Cerebellar nuclear complex (tissue), 1 donor: ENCODE measurements at places on chromosomes 6 and 20.

GRCh38 chr6:159984268-159984786 is 15.4 kb downstream of the IGF2R start:
- DNase-seq: no peak

DNA sequence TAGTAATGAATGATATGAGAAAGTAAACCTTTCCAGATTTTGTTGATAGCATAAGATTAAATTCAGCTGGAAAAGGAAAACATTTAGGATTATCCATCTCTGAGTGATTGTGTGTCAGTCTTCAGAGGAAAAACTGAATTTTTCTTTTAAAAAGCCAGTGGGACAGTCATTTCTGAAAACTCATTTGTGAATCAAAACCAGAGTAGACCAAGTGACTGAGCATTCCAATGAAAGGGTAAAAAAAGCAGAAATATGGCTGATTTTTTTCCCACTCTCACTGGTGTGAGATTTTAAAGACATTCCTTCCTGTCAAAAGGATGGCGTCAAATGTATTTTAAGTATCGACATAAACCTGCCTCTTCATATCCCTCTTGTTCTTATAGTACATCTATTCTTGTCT is 214.0 kb downstream of the GMPR start:
- DNase-seq: no peak

GRCh38 chr6:13229205-13230085 is 98.9 kb downstream of the TBC1D7 start:
- DNase-seq: no peak

- no peak for DNase-seq
Measured at GRCh38 chr6:49849213-49849907, 17.0 kb downstream of the CRISP1 start.

DNA sequence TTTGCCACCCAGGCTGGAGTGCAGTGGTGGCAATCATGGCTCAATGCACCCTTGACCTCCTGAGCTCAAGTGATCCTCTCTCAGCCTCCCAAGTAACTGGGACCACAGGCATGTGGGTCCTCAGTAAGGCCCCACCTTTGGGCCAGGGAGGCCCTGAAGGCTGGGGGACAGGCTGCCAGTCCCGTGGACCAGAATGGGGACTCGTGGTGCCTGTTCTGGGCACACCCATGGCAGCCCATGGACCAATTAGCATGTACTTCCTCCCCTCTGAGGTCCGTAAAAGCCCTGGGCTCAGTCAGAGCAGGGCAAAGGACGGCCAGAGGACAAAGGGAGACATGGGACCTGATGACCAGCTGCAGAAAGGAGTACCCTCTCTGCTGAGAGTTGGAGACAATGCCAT is 1590.8 kb downstream of the KHDRBS2 start:
- DNase-seq: no peak

GRCh38 chr6:140663772-140664171 is 1289.3 kb upstream of the CITED2 start:
- DNase-seq: no peak

GRCh38 chr6:134278000-134278399 is 39.9 kb downstream of the SGK1 start:
- DNase-seq: no peak

DNA sequence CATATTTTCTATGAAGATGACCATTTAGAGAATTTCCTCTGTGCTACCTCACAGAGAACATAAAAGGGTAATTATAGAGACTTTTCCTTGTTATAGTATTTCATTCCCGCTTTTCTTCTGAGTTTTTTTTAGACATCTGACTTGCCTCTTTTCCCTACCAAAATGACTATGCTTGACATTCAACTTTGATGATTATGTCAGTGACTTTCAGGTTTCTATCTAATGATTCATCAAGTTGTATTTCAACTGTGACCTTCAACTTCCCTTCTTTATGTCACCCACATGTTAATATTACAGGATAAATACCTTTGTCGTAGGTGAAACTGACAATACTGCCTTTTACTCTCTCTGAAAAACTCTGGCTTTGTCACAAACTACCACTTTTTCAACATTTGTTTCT is 95.3 kb downstream of the MLIP start:
- DNase-seq: no peak

- no peak for DNase-seq
Measured at GRCh38 chr6:41625442-41625841, 12.8 kb upstream of the MDFI start.

- no peak for DNase-seq
Measured at GRCh38 chr20:52033313-52033712, 158.3 kb downstream of the ZFP64 start.

GRCh38 chr6:105949869-105950268 is 136.3 kb upstream of the PRDM1 start:
- no peak for DNase-seq

DNA sequence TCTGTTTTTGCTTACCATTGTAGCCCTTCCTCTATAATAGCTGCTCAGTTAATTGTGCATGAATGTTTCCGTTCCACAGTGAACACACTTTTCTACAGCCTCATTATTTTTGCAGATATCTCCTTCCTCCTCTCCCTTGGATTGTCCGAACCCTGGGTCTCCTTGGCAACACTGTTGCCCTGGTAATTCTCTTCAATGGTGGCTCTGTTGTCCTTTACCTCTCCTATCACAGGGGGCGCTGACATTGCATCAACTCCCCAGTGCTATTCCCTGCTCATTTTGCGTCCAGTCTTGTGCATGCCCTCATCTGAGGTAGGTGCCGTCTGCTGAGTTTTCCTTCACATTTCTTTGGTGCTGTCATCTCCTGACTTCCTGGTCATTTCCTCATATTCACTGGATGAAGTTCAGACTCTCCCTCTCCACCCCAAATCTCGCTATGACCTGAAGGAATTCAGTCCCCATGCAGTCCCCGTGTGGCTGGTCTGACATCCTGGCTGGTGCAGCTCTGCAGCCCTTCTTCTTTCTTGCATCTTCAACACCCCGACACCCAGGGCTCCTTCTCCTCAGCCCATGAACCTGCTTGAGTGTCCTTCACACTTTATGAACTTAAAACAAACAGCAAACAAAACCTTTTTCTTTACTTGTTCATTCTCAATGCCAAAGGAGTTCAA is 21.1 kb downstream of the PHACTR2 start:
- no peak for DNase-seq

DNA sequence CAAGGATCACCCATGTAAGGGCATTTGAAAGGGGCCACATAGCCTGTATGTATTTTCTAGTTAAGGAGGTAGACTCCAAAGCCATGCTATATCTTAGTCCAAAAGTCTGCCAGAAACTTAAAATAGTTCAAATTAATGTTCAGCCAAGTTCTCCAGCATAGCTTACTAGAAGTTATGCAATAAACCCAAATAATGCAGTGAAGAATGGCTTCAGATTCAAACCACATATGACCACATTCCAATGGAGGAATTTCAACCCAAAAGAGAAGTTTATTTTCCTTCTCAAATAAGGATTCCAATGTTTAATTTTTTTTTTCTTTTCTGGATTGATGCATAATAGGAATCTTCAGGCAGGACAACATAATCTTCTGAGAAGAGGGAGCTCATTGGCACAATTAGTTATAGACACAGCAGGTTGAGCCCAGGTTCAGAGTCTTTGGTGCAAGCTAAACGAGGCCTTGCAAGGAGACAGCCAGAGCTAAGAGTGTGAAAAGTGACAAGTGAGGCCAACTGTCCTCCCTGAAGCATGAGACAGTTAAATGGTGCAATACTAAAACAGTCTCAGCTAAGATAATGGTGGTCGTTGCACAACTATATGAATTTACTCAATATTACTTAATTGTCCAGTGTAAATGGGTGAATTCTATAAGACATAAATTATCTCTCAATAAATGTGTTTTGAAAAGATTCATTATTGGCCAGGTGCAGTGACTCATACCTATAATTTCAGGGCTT is 598.8 kb upstream of the CDH4 start:
- no peak for DNase-seq

DNA sequence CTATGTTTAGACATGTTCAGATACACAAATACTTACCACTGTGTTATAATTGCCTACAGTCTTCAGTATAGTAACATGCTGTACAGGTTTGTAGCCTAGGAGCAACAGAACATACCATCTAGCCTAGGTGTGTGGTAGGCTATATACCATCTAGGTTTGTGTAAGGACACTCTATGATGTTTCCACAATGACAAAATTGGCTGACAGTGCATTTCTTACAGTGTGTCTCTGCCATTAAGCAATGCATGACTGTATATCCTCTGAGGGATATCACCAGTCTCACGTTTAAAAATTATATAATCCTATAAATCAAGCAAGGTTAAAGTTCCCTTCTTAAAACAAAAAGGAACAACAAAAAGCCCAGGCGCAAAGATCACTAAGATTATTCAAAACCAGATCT is 352.2 kb downstream of the BTBD9 start:
- DNase-seq: no peak

- DNase-seq: no peak
Measured at GRCh38 chr20:32470940-32471339, 112.8 kb downstream of the ASXL1 start.

- no peak for DNase-seq
Measured at GRCh38 chr20:1626528-1627199, 6.9 kb upstream of the SIRPB1 start.

DNA sequence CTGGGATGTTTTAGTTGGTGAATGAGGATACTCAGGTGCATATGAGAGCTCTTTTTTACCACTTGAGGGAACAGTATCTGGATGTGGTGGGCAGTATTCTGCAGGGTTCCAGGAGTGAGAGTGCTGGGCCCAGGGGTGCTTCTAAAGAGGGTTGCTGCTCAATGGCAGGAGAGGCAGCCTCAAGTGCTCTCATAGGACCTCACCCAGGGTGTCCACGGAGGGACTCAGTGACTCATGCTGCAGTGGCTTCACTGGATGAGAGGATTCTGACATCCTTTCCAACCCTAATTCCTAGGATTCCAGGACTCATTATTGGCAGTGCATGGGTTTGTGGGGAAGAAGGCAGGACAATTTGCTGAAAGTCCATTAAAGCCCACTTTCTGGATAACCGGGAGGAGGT is 176.6 kb upstream of the FERMT1 start:
- DNase-seq: no peak

- DNase-seq: no peak
Measured at GRCh38 chr20:53611449-53611894, 17.8 kb upstream of the ZNF217 start.

DNA sequence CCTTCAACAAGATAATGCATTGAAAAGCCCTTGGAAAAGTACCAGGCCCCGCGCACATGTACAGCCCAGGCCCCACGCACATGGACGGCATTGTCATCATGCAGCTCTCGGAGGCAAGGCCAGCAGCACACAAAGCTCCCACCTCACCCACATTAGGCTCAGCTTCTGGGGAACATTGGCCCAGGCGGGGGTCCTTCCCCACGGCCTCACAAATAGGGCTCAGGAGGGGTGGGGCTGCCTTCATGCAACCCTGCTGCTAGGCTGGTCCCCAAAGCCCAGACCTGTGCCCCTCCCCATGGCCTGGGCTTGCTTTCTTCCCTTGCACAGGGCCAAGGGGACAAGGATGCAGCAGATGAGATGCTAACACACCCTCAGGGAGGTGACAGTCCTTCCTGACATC is 26.7 kb downstream of the NPEPL1 start:
- DNase-seq: no peak

GRCh38 chr6:132544826-132545225 is 6.7 kb downstream of the TAAR9 start:
- no peak for DNase-seq

GRCh38 chr6:161152907-161153662 is 120.8 kb downstream of the AGPAT4 start:
- no peak for DNase-seq

DNA sequence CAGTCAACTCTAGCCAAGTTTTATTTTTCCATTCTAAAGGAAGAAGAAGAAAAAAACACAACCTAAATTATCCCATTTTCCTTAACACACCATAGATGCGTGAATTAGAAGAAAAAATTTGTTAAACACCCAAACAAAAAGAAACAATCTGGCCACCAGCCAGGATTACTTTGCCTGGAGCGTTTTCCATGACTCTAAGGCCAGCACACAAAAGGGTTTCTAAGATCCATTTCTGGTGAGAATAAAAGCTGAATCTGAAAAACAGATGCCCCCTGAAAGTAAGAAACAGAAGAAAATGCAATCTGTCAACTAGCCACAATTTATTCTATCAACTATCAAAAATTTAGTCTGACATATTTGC is 267.2 kb upstream of the SULF2 start:
- DNase-seq: no peak

GRCh38 chr6:31948753-31949413 is 3.0 kb downstream of the CFB start:
- no peak for DNase-seq

DNA sequence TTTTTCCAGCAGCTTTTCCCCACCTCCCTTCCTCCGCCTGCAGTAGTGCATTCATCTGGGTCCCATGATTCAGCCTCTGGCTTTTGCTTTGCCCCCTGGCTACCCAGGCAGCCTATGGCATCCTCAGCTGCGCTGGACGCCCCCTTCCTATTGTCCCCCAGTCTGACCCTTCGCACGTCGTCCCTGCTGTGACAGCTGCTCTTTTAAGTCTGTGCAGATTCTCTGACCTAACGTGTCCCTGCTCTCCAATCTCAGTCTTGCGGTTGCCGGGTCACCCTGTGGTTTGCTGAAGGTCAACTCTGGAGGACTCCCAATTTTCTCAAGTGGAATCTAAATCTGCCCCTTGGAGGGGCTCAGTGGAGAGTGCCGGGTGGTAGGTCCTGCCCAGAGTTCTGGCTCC is 294.3 kb downstream of the CDC5L start:
- no peak for DNase-seq

DNA sequence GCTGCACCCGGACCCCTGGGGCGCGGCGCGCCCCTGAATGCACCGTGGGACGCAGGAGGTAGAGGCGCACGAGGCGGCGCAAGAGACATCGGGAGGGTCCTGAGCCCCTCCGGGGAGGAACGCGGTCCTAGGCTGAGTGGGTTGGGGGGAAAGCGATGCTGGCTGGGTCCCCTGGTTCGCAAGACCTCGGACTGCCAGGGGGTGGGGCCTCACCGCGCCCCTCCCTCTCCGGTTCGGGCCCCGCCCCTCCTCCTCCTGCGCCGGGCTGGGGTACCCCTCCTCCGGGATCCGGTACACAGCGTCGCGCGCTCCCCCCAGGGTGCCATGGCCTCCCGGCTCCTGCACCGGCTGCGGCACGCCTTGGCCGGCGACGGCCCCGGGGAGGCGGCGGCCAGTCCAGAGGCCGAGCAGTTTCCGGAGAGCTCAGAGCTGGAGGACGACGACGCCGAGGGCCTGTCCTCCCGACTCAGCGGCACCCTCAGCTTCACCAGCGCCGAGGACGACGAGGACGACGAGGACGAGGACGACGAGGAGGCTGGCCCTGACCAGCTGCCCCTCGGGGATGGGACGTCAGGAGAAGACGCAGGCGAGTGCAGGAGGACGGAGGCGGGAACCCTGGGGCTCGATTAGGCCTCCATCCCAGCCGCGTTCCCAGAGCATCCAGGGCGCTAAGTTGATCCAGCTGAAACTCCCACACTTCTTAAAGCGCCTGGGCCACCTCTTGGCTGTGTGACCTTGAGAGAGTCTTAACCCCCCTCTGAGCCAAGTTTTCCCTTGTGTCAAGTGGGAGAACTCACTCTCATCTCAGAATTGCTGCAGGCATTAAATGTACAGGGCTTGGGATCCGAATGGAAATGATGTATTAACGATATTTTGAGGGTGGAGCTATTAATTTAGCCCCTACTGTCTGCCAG is 541 bp downstream of the SNX21 start:
- DNase-seq: no peak

GRCh38 chr6:21694168-21694567 is 100.6 kb downstream of the SOX4 start:
- DNase-seq: no peak

GRCh38 chr6:15205321-15205720 is 40.5 kb upstream of the JARID2 start:
- DNase-seq: no peak

- no peak for DNase-seq
Measured at GRCh38 chr6:7546896-7547295, 5.4 kb downstream of the DSP start.
